WERI-Rb-1 (cell line): ENCODE measurements at places on chromosomes 12 and 14.

GRCh38 chr14:105414456-105415371 lies 4.9 kb upstream of the MTA1 start:
- DNase-seq: peak; percentile 76

GRCh38 chr12:75646329-75647210 lies 135.2 kb upstream of the KRR1 start:
- DNase-seq: no peak

- no peak for DNase-seq
Observed at GRCh38 chr14:22648506-22648905, 4.4 kb upstream of the OR6J1 start.

- DNase-seq: no peak
Observed at GRCh38 chr12:12505544-12506495, 56.8 kb downstream of the DUSP16 start.

GRCh38 chr12:75938189-75938588 lies 93.4 kb downstream of the PHLDA1 start:
- DNase-seq: no peak
